Stimulated activated naive B cell treated with anti-CD40 and anti-IgM and Interleukin-4, amounts not matched to agents 10 μg/mL and 1 μg/mL and 100 μg/mL, for 72 hours (primary cell): ENCODE measurements at places on chromosomes 1 and 21.

GRCh38 chr1:13585612-13585991, 2.0 kb downstream of the PDPN start:
- H3K36me3 ChIP-seq, result no peaks in the 10 kb centered on the region
- peaks cover 16% of the 10 kb centered on the region for H3K4me1 ChIP-seq
- DNase-seq, result no peak
- H3K27me3 ChIP-seq, result peaks cover 61% of the 10 kb centered on the region

DNA sequence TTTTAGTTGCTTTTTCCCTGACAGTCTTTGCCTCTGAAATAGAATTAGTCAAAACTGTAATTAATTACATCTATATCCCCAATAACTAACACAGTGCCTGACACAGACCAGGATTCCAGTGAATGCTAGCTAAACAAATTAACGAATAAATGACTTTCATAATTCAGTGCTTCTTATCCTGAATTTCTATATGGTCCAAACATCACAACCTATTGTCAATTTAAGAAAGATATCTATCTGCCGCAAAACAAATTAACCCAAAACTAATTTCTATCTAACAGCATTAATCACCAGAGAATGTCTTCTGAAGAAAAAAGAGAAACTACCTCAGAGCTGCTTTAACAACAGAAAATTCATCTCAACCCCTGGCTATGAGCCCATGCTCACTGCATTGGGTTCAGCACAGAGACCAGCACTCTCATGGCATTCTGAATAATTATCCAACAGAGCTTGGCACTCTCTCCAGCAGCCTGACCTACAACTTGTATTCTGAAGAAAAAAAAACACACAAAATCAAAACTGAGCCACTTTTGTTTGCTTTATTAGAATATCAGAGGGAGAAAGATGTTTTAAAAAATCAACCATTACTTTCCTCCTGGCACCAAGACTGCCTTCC, 547.3 kb upstream of the BEND5 start:
- H3K27me3 ChIP-seq, result no peaks in the 10 kb centered on the region
- no peak overlapping the region for H3K4me3 ChIP-seq

GRCh38 chr1:229230140-229230892, 40.6 kb upstream of the RAB4A start:
- H3K4me3 ChIP-seq, result peak overlapping the region; percentile 19
- peaks cover 13% of the 10 kb centered on the region for H3K4me1 ChIP-seq
- H3K36me3 ChIP-seq, result no peaks in the 10 kb centered on the region
- peak; percentile 13 for DNase-seq
- H3K27me3 ChIP-seq, result peaks cover 46% of the 10 kb centered on the region

- DNase-seq, result no peak
- peaks cover 66% of the 10 kb centered on the region for H3K27me3 ChIP-seq
- no peak overlapping the region for H3K27ac ChIP-seq
- H3K4me3 ChIP-seq, result no peak overlapping the region
- H3K4me1 ChIP-seq, result peaks cover 29% of the 10 kb centered on the region
Observed at GRCh38 chr1:112504661-112505399, 3.9 kb upstream of the WNT2B start.
